GM12865 (cell line): ENCODE measurements at places on chromosomes 2 and 18.

DNA sequence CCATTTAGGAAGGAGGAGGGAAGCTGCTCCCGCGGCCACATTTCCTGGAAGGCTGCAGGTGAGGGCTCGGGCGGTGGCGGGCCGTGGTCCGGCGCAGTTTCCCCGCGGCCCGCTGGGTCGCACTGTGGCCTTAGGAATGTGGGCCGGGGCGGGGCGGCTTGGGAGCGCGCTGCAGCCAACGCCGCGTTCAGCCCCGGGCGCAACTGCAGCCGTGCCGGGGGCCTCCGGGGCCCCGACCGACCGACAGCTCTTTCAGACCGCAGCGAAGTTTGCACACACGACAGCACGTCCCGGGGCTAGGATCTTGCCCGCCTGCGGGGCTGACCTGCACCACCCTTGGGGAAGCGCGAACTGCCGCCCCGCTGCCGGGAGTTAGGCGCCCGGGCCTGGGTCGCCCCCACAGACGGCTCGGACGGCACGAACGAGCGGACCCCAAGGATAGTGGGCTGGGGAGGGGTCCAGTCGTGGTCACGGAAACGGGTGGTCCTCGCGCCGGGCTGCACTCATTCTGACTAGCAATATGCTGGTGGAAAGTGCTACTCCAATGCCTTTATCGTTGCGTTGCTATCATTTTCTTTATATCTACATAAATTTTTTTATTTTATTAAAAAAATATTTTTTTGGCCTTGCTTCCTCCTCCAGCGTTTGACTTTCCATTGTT lies 69.9 kb upstream of the DLX2 start:
- peak; percentile 13 for DNase-seq

DNA sequence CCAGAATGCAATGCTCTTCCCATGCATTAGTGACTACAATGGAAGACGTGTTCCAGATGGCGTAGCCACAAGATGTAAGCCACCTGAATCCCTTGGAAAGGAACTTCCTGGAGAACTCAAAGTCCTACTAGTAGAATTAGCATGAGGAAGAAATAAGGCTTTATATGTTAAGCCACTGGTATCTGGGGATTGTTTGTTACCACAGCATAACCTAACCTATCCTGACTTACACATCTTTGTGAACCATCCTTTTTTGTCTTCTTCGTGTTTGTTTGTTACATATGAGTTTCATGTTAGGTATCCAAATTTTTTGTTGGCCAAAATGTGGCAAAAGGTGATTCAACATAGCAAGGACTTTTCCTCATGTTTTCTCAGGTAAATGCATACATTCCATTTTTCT lies 188.9 kb downstream of the C1D start:
- no peak for DNase-seq

DNA sequence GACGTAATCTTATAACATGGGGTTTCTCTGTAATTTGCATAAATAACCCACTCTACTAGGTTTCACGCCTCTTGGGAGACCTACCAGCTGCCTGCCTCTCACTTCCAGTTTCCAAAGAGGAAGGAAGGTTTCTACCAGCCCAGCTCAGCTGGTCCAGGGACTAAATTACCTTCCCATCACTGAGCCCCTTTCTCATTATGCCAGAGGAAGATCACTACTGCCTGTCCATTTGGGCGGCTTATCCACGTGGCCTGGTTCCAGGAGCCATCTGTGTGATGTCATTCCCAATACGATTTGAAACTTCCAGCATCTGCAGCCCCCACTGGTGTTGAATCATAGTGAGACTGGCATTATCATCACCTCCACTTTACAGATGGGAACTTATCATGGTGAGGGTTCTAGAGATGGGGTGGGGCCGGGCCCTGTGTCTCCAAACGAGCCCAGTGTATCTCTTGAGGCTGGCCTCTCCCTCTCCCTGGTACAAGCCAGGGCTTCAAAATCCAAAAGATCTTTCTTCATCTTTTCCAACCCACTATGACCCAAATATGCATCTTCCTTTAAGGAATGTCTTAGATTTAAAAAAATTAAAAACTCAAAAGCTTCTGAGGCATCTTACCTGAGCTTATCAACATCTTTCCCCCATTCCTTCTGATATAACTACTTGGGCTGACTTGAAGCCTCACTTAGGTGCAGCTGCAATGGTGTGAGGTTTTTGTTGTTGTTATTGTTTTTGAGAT lies 140.8 kb downstream of the DDX1 start:
- peak; percentile 76 for DNase-seq

- no peak for DNase-seq
These were observed 162.4 kb downstream of the LRP1B start for GRCh38 chr2:141968433-141968832.

GRCh38 chr2:113284476-113284875 lies 5.8 kb upstream of the PAX8 start:
- no peak for DNase-seq

DNA sequence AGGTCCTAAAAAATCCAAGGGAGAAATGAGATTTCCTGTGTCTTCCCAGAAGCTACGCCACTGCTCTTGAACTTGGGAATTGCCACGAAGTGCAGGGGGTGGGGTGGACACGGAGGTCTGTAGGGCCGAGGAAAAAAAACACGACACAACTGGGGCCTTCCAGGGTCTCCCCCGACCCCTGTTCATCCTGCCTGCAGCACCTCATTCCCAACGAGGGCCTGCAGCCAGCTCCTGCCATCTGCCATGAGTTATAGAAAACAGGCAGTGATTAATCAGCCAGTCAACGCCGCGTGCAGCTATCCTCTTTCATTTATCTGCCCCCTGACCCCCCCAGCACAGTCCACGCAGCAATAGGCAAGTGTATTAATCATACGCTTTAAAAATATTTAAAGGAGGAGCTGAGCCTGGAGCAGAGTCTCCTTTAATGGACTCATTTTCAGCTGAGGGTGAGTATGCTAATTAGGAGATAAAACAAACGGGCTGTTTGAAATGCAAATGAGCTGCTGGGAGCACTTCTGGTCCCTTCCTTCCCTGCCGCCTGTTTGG lies 209.9 kb downstream of the TFCP2L1 start:
- DNase-seq = peak; percentile 93

DNA sequence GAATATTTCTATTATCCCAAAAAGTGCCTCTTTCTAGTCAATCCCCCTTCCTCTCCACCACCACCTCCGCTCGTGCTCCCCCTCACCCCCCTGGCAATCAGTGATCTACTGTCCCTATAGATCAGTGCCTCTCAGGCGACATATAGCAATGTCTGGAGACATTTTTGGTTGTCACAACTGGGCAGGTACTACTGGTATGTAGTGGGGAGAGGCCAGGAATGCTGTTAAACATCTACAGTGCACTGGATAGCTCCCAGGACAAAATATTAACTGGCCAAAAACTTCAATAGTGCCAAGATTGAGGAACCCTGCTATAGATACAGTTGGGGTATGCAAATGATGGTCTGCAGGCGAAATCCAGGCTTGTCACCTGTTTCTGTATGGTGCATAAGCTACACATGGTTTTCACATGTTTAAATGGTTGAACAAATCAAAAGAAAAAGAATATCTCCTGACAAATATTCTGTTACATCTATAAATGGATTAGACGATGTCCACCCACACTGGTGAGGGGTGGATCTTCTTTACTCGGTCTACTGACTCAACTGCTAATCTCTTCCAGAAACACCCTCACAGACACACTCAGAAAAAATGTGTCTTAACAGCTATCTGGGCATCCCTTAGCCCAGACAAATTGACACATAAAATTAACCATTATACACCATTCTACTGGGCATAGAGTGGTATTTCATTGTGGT lies 25.5 kb downstream of the DPYSL5 start:
- no peak for DNase-seq

- no peak for DNase-seq
These were observed 37.2 kb downstream of the DRC1 start for GRCh38 chr2:26438926-26439325.

DNA sequence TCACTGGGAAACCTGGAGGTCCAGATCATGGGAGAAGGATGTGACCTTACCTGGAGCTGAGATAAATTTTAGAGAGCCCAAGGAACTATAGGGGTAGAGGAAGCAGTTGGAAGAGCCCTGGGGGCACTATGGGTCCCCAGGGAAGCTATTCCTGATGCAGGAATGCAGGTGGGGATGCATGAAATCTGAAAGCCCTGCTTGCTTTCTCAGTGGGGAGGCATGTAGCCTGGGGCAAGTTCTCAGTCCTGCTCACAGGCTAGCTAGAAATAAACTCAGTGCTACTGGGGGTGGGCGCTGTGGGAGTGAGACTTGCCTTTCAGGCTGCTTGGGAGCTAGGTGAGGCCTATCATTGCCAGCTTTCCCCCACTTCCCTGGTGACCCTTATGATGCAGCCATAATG lies 499.7 kb downstream of the PTH2R start:
- DNase-seq = no peak

- DNase-seq = no peak
These were observed 70.9 kb upstream of the ST6GAL2 start for GRCh38 chr2:106956879-106957278.

DNA sequence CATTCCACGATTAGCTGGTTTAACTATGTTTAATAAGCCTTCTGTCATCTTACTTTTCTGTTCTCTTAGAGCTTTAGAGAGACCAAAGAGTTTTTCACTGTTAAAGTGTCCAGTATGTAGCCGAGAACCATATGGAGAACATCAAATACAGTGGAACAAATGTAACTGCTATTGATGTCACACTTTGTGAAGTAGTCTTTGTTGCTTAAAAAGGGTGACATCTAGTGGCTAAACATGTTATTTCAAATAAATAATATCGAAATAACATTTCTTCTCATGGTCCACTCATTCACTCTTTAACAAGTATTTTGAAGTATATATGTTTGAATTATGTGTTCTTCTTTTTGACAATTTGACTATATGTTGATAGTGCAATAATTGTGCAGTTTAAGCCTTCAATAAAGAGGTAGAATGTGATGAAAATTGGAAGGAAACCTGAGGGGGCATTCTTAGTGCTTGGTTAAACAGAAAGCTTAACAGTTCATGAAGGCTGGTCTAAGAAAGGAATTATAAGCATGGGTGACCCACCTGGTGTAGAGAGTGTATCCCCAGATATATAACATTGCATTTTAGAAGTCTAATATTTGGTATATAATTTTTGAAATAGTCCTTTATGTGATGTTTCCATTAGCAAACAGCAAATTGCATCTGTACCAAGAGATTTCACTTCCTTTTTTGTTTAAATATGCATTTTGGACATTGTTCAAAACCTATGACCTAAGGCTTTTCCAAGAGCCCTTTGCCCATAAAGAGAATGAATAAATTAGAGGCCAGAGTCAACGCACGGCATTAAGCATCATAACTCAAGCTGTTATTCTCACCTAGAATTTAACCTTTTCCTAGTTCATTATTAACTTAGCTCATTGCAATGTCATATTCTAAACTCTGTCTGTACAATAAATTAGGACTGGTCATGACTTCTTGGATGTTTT lies 112.1 kb downstream of the KYNU start:
- peak; percentile 38 for DNase-seq

DNA sequence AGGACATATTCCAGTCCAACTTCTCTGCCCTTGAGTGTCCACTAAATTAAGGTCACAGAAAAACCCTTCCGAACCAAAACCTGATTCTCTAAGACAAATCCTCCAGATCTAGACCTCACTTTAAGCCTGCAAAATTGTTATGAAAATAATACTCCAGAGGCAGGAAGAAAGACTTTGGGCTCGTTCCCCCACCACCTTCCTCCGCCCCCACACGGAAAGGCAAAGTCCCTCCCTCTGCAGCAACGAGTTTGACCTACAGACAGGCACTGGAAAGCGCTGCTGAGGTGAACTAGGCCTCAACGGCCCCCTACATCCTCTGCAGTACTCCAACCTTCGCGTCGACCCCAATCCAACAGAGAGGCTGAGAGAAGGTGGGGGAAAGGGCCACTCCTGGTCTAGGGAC lies 808 bp downstream of the ATP5MC3 start:
- DNase-seq = peak; percentile 71

- DNase-seq = no peak
These were observed 114.0 kb downstream of the GATA6 start for GRCh38 chr18:22283397-22283796.

GRCh38 chr2:128424406-128425171 lies 105.9 kb upstream of the HS6ST1 start:
- no peak for DNase-seq

DNA sequence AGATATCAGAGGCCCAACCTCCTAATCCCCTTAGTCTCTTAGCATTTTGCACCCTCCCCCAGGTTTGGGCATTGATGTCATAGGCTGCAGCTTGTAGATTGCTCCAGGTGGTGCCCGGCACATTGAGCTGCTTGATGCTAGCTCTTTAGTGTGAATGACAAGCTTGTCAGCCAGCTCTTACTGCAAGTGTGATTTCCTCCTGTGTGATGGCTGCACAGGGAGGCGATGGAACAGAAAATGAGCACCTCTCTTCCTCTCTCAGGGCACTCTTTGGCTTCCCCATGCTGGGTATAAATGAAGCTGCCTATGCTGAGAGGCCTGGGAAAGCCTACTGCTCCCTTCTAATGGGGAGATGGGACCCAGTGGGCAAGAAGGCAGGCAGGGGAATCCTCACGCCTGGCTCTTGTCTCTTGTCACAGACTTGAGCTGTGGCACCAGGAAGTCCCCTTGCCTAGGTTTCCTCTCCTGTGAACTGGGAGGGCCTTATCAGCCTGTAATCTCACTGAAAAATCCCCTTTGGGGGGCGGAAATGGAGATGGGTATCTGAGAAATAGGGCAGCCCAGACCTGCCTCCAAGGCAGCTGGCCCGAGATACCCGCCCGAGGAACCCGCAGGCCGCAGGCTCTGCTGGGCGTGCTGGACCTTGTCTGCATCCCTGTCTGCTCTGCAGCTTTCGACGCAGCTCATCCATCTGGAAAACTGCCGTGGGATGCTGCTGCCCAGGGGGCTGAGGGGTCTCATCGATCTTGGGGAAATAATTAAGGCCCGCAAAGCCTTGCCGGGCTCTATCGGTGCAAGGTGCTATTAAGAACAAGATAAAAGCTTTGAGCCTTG lies 163.5 kb upstream of the CXCR4 start:
- DNase-seq = peak; percentile 58

- no peak for DNase-seq
These were observed 150.0 kb downstream of the LPIN1 start for GRCh38 chr2:11896386-11896785.

- no peak for DNase-seq
These were observed 98.6 kb downstream of the SLC4A10 start for GRCh38 chr2:161722547-161723503.

GRCh38 chr2:5315041-5315440 lies 377.1 kb upstream of the SOX11 start:
- no peak for DNase-seq

GRCh38 chr2:68943581-68944568 lies 8.8 kb downstream of the GKN2 start:
- DNase-seq = peak; percentile 52

GRCh38 chr2:111024496-111024895 lies 96.2 kb upstream of the BCL2L11 start:
- no peak for DNase-seq

- no peak for DNase-seq
These were observed 296.6 kb downstream of the GULP1 start for GRCh38 chr2:188588235-188588634.

GRCh38 chr2:235543851-235544688 lies 50.2 kb downstream of the AGAP1 start:
- no peak for DNase-seq

GRCh38 chr2:78592491-78592890 lies 433.0 kb upstream of the REG3G start:
- no peak for DNase-seq
